ENCODE measurements at places on chromosomes 6 and 20.

- DNase-seq, result no peak
These were observed 782.8 kb downstream of the TFAP2A start for GRCh38 chr6:9632026-9632425.

DNA sequence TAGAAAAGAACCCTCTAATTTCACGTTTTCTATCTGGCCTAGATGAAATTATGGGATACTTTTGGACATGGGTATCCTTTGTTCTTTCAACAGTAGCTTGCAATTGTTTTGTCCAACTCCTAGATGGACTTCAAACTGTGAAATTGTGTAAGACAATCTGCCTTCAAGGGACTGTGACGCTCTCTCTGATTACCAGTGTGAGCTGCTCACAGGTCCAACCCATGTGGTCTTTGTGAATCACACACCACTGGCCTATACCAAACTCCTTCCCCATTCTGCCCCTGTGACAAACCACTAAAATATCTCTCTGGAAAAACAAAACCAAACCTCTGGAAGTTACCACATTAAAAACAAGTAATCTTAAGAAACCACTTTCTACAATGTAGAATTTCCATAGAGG lies 59.5 kb downstream of the NINL start:
- DNase-seq, result no peak

DNA sequence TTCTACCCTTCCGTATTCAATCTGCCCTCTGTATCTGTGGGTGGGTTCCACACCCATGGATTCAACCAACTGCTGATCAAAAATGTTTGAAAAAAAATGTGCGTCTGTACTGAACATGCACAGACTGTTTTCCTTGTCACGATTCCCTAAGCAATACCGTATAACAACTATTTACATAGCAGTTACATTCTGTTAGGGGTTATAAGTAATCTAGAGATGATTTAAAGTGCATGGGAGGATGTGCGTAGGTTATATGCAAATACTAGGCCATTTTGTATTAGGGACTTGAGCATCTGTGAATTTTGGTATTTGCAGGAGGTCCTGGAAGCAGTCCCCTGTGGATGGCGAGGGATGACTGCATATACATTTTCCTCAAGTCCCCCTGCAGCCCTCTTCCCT lies 486.9 kb downstream of the PREX1 start:
- DNase-seq, result no peak

GRCh38 chr20:32037929-32038328 lies 14.1 kb upstream of the HCK start:
- no peak for DNase-seq

- no peak for DNase-seq
These were observed 356.6 kb downstream of the BMP2 start for GRCh38 chr20:7124120-7124519.

DNA sequence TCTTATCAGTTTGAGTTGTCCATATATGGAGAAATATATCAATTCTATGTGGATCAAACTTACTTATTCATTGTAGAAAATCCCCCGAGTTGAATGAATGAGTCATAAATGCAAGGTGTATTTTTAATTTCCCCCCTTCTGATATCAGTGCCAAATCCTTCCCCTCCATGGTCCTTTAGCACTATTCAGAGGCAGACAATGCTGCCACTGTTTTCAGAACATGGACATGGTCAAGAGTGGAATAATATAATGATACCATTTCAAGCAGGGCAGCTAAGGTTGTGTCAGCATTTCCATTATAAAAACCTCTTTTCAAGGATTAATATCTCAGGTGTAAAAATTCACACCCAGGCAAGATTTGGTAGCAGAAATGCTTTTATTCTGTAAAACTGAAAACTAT lies 244.0 kb downstream of the FOXC1 start:
- no peak for DNase-seq

- DNase-seq, result no peak
These were observed 64.0 kb upstream of the THBS2 start for GRCh38 chr6:169317441-169318202.

- no peak for DNase-seq
These were observed 44.8 kb downstream of the MRAP2 start for GRCh38 chr6:84078335-84078734.

GRCh38 chr6:139640448-139640847 lies 266.0 kb upstream of the CITED2 start:
- no peak for DNase-seq

- no peak for DNase-seq
These were observed 15.3 kb upstream of the ANGPT4 start for GRCh38 chr20:931401-931800.

DNA sequence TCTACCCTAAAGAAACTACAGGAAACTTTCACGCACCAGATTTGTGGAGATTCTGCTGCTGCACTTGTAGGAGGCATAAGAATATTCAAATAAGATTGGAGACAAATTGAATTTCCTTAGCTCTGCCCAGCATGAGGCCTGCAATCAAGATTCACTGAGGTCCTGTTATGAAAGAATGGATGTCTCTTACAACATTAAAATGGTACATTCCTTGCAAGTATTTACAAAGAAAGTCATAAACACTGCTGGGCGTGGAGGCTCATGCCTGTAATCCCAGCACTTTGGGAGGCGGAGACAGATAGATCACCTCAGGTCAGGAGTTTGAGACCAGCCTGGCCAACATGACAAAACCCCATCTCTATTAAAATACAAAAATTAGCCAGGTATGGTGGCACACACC lies 74.0 kb upstream of the MAP3K4 start:
- DNase-seq, result no peak

DNA sequence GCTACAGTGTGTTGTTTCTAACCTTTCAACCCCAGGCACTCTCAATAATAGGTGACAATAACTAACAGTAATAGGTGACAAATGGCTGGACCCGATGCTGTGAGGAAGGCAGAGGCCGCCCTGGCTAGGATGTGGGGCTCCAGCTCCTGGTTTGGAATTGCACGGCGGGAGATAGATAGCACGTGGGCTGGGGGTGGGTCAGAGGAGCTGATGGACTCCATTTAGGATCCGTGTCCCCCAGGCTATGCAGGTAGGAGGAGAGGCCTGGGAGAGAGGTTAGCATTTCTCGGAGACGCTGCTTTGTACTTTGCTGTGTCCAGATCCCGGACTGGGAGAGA lies 61.4 kb downstream of the EZR start:
- DNase-seq, result no peak

- no peak for DNase-seq
These were observed 28.6 kb downstream of the C6orf89 start for GRCh38 chr6:36914227-36914794.

DNA sequence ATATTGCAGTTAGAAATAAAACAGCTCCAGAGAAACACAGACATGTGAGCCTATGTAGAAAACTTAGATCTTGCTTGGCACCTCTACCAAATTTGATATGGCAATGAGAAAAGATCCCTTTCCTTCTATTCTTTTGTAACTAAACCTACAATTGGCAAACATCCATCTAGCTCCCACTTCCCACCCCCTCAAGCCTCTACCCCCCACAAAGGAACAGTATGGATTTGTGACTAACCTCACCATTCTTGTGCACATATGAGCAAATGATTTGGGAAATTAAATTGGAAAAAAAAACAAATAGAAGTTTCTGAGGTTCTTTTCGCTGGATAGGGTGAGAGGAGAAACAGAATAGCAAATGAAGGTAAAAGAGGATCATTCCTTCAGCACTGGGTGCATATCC lies 85.8 kb upstream of the TIAM2 start:
- no peak for DNase-seq

- no peak for DNase-seq
These were observed 8.9 kb downstream of the EHMT2 start for GRCh38 chr6:31888276-31889258.

- DNase-seq, result no peak
These were observed 16.8 kb upstream of the SYNDIG1 start for GRCh38 chr20:24452498-24453127.

GRCh38 chr6:27296106-27296783 lies 15.8 kb downstream of the POM121L2 start:
- no peak for DNase-seq

DNA sequence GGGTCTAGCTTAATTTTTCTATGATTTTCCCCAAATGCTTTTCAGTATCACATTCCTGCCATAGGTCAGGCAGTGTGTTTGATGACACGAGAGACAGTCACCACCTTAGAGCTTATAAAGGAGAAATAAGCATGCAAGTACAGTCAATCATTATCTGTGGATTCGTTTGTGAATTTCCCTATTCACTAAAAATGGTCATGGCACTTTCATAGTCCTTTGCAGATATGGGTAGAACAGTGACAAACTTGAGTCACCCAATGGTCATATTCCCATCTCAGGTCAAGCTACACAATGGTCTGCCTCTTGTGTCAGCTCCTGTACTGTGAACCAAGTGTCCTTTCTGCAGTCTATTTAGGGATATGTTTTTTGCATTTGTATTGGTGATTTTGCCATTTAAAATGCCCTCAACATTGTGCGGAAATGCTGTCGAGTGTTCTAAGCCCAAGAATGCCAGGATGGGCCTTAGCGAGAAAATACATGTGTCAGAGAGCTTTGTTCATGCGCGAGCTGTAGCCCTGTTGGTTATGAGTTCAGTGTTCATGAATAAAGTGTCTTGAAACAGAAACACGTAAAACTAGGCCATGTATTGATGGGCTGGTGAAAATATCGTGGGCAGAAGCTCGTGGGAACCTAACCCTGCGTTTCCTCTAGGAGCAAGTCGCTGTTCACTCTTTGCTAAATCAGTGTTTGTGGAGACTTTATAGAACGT lies 19.8 kb downstream of the SUMO4 start:
- DNase-seq, result no peak

DNA sequence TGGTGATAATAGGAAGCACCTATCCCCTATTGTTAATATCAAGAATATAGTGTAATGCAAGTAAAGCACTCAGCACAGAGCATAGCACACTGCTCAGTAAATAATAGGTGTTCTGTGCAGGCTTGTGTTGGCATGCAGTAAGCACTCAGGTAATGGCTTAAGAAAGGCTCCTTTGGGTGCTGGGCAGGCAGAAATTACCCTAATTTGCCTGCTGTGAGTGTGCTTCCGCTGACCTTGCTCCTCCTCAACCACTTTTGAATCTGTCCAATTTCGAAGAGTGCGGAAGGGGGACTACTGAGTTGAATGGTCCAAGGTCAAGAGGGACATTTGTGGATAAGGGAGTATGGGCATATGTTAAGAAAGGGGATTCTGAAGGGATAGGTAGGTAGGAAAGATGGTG lies 15.4 kb downstream of the SRSF3 start:
- no peak for DNase-seq

- DNase-seq, result no peak
These were observed 144.7 kb upstream of the HDAC2 start for GRCh38 chr6:114115652-114116051.

DNA sequence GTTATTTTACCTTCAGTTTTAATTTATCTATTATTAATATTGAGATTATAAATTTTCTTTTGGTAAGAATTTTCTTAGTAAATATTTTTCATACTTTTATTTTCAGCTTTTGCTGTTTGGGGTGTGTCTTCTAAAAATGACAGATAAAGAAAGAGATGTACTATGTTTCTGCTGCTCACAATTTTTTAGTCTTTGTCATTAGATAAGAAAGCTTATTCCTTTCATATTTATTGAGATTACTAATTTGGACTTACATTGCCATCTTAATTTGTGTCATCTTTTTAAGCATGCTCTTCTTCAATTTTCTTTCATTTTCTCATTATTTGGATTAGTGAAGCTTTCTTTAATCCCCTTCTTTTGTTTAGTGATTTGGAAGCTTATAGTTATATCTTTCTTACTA lies 13.6 kb upstream of the PHACTR2 start:
- DNase-seq, result no peak

- no peak for DNase-seq
These were observed 3.3 kb downstream of the ADGRB3 start for GRCh38 chr6:68638230-68638900.

DNA sequence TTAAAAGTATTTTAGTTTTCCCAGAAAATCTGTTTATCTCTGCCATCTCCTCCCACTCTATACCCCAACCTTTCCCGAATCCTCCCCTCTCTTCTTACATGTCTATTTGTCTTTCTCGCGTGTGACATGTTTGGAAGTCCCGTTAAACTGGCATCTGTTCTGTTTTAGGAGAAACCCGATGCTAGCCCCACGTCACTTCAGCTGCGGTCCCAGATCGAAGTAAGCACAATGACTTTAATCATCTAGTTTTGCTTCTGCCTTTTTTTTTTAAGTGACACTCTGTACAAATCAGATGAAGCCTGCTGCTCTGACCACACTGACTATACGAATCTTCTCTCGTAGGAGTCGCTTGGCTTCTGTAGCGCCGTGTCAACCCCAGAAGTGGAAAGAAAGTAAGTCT lies 97.4 kb downstream of the SASH1 start:
- no peak for DNase-seq

GRCh38 chr20:50138479-50139393 lies 14.8 kb downstream of the PEDS1 start:
- no peak for DNase-seq

DNA sequence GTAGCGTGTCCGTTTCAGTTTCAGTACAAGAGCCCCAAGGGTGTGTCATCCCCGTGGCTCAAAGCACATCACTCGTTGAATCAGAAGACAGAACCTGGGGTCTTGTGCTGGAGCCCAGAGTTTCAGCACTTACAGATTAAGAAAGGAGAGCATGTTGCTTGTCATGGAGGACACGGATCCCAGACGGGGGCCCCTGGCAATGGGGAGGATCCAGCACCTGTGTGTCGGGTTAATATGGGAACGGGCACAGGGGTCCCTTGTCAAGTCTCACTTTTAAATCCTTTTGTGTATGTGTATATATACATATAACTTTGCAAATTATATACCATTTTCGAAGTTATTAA lies 23.4 kb downstream of the THBS2 start:
- DNase-seq, result no peak

DNA sequence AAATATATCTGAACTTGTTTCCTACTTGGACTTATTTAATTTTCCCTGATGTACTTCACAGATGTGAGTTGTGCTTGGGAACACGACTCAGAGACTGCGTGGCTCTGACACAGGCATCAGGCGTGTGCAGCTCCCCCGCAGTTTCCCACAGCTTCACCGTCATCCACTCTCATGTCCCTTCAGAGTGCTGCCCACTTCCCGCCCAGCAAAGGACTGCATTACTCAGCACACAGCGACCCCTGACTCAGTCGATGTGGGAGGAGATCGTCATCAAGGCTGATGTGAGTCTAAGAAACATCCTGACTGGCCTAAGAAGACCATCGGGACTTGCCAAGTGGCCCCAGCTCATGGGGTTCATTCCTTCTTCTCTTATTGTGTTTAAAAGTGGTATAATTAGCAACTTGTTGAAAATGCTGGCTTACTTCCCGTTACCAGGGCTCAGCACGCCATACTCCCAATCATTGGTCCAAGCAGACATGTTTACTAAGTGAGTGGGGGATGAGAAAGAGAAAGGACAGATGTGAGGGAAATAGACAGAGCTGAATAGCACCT lies 539.4 kb upstream of the JARID2 start:
- peak; percentile 45 for DNase-seq

DNA sequence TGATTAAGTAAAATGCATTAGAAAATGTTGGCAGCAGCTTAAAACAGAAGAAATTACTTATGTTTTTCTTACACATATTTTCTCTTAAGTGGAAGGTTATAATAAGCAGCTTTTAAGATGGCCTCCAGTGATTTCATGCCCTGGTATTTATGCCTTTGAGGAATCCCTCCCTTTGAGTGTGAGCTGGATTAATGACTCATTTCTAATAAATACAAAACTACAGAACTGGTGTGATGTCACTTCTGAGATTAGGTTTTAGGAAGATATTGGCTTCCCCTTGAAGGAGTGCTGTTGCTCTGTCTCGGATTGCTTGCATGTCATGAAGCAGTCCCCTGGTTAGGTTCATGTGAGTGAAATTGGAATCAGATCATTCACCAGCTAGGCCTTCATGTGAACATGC lies 143.2 kb upstream of the EPHA7 start:
- DNase-seq, result no peak

GRCh38 chr6:39829331-39829730 lies 37.2 kb downstream of the DAAM2 start:
- DNase-seq, result no peak

GRCh38 chr6:100979267-100979666 lies 98.1 kb upstream of the ASCC3 start:
- DNase-seq, result no peak

All from stimulated activated CD8-positive, alpha-beta memory T cell treated with anti-CD3 and anti-CD28 coated beads, Interleukin-15, amount 100 ng/mL, for 4 hours (primary cell).